ENCODE measurements at places on chromosomes 11 and 22. TPM values are rescaled to one million over a fixed set of nuclear protein-coding genes. Genes with fewer than 3 reads are reported as not detected.

The LRRC55 gene
- not detected for polyA plus RNA-seq

The APLP2 gene
- polyA plus RNA-seq = 203 TPM

The FOLH1 gene
- polyA plus RNA-seq = 0.20 TPM

The CCDC73 gene
- not detected for polyA plus RNA-seq

The GGT1 gene
- 15.2 TPM for polyA plus RNA-seq

The ME3 gene
- polyA plus RNA-seq = 2.2 TPM

The TRIM5 gene
- 18.2 TPM for polyA plus RNA-seq

The LGALS12 gene
- not detected for polyA plus RNA-seq

The TRPM5 gene
- polyA plus RNA-seq = not detected

The POU2AF3 gene
- not detected for polyA plus RNA-seq

The SLC25A18 gene
- not detected for polyA plus RNA-seq

The PHOX2A gene
- polyA plus RNA-seq = not detected

The TREH gene
- polyA plus RNA-seq = 0.09 TPM

The A4GALT gene
- 19.1 TPM for polyA plus RNA-seq

The SUSD2 gene
- not detected for polyA plus RNA-seq
